ENCODE measurements at places on chromosomes 16 and 17. TPM values are rescaled to one million over a fixed set of nuclear protein-coding genes. Genes with fewer than 3 reads are reported as not detected.

GRCh38 chr17:66850692-66851091 lies 15.8 kb downstream of the CACNG5 start:
- DNase-seq = no peak

Gene MARVELD3
- not detected for total RNA-seq

DNA sequence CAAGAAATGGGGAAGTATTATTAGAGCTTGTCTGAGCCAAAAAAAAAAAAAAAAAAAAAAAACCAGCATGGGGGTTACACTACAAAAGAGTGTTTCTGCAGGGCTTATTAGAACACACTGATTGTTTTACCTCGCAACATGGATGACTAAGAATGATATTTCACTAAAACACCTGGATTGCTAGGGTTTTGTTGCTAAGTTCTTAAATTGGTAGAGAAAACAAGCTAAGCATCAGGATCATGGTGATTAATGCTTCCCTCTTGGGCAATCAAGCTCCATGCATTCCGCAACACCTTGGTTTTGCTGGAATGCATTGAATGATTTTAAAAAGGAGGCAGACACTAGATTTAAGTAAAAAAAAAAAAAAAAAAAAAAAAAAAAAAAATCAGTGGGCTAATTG lies 931.4 kb upstream of the CDH8 start:
- DNase-seq = no peak

Gene KRTAP9-2
- not detected for total RNA-seq

GRCh38 chr17:17667947-17668346 lies 13.3 kb upstream of the RAI1 start:
- no peak for DNase-seq

DNA sequence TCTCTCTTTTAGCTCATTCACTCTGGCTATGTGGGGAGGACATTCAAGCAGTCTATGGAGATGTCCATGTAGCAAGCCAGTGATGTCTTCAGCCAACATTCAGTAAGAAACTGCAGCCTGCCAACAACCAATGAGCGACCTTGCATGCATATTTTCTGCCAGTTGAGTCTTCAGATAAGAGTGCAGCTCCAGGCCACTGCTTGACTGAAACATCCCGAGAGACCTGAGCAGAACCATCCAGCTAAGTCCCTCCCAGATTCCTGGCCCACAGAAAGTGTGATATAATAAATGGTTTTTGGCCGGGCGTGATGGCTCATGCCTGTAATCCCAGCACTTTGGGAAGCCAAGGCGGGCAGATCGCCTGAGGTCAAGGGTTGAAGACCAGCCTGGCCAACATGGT lies 10.5 kb upstream of the C17orf58 start:
- peak; percentile 51 for DNase-seq

- DNase-seq = peak; percentile 13
These were observed 25.2 kb downstream of the YPEL2 start for GRCh38 chr17:59356543-59357218.

Gene ITGB3
- total RNA-seq = 12.1 TPM

DNA sequence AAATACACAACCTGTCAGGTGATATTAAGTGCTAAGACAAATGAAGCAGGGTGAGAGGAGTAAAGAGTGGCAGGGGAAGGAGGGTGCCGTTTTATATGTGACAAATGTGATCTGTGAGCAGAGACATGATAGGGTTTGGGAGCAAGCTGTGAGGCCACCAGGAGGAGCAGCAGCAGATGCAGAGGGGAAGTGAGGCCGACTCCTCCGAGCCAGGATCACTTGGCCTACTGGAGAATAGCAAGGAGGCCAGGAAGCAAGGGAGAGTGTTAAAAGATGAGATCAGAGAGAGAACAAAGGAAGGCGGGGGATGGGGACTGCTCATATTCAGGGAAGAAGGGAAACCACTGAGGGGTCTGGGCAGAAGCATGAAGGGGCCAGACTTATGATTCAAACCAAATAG lies 129.4 kb downstream of the TANGO6 start:
- peak; percentile 25 for DNase-seq

DNA sequence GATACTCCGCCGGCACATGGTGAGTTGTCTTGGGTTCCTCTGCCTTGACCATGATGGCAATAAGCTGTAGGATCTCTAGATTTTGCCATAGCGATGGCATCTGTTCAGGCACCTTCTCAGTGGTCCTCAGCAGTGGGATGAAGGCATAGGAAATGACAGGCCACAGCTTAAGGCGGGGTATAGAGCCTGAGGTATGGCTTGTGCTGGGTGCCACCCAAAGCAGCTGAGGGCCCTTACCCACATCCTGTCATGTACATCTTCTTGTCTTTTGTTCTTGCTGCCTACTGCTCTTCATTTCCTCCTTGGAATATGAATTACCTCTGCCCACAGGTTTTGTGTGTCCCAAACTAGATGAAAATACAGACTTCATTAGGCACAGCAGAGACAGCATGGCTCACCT lies 29.5 kb downstream of the KAT7 start:
- no peak for DNase-seq

GRCh38 chr16:87849419-87850008 lies 19.8 kb downstream of the SLC7A5 start:
- DNase-seq = no peak

DNA sequence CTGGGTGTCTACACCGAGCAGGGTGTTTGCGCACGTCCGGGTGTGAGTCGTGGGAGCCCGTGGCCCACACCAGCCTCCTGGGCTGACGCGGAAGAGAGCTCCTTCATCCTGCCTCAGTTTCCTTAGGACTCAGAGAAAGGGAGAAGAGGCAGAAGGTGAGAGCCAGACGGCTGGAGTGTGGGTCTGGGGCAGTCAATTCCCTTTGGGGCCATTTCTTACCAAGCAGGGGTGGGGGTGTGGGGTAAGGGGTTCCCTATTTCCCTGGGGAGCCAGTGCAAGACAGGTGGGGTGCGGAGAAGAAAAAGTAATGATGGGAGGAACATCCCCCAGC lies 831 bp downstream of the CA7 start:
- no peak for DNase-seq

Gene WNK4
- total RNA-seq = not detected

DNA sequence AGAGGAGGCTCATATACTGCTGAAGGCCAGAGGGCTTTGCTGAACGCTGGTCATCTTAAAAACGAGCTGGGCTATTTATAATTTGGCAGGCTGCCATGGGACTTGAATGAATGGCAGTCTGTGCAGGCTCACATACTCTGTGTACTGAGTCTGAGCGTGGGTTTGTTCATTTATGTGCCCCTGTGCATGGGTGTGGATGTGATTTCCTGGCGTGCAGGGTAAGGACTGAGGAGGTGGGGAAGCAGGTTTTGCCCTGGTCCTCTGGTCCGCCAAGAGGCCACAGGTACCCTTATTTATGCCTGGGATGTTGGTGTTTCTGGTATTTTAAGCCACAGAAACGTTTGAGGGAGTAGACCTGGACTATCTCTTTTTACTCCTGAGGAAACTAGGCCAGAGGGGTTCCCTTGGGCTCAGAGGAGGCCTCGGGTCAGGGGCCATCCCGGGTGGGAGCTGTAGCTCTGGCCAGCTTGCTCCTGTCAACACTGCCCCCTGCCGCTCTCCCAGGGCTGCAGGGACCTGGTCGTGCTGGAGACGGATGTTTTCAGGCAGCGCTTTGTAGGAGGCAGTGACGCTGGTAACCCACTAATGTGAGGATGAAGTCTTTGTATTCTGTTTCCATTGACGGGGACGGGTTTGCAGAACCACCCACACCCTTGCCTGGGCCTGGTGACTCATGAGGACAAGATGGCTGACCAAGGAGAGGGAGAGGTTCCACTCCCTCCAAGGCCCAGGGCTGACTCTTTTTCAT lies 184.4 kb downstream of the MSI2 start:
- DNase-seq = peak; percentile 24

DNA sequence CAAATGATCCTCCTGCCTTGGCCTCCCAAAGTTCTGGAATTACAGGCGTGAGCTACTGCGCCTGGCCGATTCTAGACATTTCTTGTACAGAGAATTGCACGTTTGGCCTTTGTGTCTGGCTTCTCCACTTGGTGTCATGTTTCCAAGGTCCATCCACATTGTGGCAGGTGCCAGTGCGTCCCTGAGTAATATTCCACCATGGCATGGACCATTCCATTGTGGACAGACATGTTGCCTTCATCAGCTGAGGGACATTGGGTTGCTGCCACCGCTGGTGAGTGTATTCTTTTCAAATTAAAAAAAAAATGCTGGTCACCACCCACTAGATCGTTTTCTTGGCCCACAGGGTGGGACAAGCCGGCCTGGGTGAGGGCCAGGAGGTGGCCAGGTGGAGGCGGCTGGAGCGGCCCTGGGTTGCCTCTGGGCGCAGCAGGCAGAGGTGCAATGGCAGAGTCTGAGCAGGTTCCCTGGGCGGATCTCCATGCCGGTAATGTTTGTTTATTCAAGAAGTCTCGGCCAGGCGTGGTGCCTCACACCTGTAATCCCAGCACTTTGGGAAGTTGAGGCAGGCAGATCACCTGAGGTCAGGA lies 274.1 kb downstream of the SEC14L1 start:
- DNase-seq = no peak

Gene DOC2A
- not detected for total RNA-seq

Gene AGRP
- total RNA-seq = not detected

DNA sequence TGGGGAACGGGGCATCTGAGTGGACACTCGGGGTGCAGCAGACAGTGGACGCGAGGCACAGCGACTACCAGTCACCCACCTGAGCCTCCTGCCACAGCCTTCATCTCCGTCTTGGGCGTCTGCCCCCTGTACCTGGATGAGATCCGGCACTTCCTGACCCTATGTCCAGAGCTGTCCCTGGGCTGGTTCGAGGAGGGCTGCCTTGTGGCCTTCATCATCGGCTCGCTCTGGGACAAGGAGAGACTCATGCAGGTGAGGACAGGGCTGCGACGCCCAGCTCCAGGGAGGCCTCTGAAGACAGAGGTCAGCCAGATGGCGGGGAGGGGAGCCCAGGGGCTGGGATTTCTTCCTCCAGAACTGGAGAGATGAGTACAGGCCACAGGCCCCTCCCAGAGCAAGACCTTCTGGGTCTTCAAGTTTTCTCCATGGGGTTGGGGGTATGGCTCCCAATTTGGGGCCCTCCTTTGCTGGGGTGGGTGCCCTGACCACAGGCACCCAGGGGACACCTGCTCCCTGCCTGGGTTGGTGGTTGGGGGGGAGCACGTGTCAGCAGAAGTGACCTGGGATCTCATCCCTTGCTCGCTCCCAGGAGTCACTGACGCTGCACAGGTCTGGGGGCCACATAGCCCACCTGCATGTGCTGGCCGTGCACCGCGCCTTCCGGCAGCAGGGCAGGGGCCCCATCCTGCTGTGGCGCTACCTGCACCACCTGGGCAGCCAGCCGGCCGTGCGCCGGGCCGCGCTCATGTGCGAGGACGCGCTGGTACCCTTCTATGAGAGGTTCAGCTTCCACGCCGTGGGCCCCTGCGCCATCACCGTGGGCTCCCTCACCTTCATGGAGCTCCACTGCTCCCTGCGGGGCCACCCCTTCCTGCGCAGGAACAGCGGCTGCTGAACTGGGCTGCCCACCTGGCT lies 1.9 kb downstream of the AANAT start:
- DNase-seq = no peak

Gene SDR42E2
- total RNA-seq = not detected

DNA sequence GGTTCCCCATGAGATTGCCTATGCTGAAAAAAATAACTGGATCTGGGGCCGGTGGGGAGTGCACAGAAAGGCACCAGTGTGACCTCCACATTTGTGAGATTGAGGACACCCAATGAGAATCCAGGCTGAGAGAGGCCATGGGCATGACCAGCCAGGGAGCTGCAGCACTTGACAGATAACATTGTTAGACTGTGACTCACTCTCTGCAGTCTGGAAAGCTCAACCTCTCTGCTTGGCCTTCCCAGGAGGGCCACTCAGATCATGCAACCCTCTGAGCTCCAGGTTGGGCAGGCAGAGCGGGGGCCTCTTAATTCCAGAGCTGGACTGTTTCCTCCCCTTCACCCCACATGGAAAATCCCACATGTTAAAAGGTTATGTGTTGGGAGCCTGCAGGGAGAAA lies 30.1 kb downstream of the FZD2 start:
- peak; percentile 81 for DNase-seq

DNA sequence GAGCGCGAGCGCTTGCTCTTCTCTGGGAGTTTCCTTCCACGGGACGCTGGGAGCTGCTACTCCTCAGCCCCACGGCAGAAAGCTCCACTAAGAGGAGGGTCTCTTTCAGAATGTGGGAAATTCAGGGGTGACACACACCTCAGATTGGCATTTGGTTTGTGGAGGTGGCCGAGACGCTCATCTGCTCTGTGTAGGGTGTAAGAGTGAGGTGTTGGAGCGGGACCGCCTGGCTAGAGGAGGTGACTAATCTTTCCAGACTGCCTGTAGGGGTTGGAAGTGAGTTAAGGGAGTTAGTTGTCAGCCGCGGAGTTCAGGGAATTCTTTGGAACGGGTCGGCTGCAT lies 735 bp downstream of the PSMD11 start:
- peak; percentile 71 for DNase-seq

DNA sequence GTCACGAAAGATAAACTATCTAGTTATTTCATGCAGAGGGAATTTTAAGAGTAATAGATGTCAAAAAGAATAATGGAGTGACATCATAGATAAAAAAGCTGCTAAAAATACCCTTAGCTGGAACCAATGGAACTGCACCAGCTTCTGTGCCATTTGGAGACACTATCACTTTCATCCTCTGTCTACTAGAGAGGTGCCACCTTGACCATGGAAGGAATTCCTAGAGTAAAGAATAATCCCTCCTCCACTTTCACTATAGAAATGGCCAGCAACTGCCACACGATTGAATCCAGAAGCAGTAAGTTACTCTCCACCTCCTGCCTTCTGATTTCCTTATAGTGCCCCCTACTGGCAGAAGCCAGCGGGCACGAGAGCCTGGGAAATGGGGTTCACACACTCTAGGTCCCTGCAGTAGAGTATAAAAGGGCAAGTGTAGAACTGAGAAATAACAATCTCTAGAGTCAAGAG lies 2.8 kb upstream of the ALDH3A2 start:
- DNase-seq = no peak

- DNase-seq = no peak
These were observed 15.4 kb downstream of the HS3ST3B1 start for GRCh38 chr17:14316126-14316832.

DNA sequence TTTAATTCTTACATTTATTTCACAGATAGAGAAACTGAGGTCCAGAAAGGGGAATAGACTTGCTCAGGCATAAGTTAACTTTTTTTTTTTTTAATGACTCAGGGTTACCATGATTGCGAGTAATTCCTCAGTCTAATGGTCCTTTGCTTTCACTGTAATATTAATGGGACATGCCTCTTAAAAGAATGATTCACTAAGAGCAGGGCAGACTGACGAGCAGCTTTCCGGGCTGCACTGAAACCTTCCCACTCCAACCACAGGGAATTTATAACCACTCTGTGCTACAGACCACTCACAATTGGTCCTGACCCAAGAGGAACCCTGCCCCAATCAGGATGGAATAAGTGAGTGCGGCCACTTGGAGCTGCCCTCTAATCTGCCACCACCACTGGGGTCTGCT lies 5.7 kb downstream of the HOXB2 start:
- DNase-seq = peak; percentile 54

GRCh38 chr17:77965352-77965751 lies 6.8 kb downstream of the TNRC6C start:
- no peak for DNase-seq

DNA sequence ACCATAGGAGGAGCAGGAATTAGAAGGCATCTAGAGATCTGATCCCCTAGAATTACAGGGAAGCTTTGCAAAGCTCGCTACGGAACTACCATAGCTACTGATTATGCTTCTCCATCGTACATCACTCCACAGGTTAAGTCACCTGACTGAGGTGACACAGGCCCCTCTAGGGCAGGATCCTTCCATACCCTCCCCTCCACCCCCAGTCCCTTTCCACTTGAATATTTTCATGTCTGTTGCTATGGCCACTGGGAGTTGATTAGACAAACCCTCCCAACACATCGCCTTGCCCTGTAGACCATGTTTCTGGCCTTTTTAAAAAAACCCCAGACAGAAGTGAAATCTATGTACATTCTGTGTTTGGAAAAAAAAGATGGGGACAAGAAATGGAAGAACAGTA lies 287.1 kb downstream of the SOX9 start:
- DNase-seq = no peak

Measured in MG63 (cell line).